Activated CD4-positive, alpha-beta T cell treated with anti-CD3 and anti-CD28 coated beads, Interleukin-2, amount 10 ng/mL, durations not matched to agents 7 days and 5 days (primary cell): ENCODE measurements at places on chromosomes 2 and 18. TPM values are rescaled to one million over a fixed set of nuclear protein-coding genes. Genes with fewer than 3 reads are reported as not detected.

DNA sequence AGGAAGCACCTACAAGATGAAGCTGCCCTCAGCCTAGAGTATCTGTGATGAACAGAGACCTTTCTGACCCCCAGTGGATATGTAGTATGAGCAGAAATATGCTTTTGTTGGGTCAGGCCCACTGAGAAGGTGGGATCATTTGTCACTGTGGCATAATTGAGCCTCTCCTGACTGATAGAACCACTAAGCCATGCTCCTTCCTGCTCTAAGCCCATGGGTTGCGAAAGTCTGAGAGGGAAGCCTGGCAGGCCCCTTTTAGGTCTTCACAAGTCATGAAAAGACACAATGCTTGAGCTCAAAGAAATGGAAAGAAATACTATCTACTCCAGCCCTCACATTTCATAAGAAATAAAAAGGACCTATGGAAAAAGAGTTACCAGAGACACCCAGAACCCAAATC is 127.7 kb downstream of the TNS1 start:
- no peak overlapping the region for H3K27ac ChIP-seq
- no peaks in the 10 kb centered on the region for H3K4me1 ChIP-seq
- peaks cover 2% of the 10 kb centered on the region for H3K27me3 ChIP-seq
- H3K4me3 ChIP-seq: no peak overlapping the region

GRCh38 chr2:19669126-19669525 is 232.7 kb downstream of the TTC32 start:
- peaks cover 20% of the 10 kb centered on the region for H3K27me3 ChIP-seq
- H3K4me3 ChIP-seq: no peak overlapping the region
- no peaks in the 10 kb centered on the region for H3K36me3 ChIP-seq
- no peak overlapping the region for H3K27ac ChIP-seq
- DNase-seq: no peak
- no peaks in the 10 kb centered on the region for H3K4me1 ChIP-seq

- H3K4me3 ChIP-seq: no peak overlapping the region
- no peak for DNase-seq
- peaks cover 4% of the 10 kb centered on the region for H3K27me3 ChIP-seq
- no peak overlapping the region for H3K27ac ChIP-seq
- no peaks in the 10 kb centered on the region for H3K36me3 ChIP-seq
Measured at GRCh38 chr2:232667989-232668583, 29.0 kb upstream of the GIGYF2 start.

DNA sequence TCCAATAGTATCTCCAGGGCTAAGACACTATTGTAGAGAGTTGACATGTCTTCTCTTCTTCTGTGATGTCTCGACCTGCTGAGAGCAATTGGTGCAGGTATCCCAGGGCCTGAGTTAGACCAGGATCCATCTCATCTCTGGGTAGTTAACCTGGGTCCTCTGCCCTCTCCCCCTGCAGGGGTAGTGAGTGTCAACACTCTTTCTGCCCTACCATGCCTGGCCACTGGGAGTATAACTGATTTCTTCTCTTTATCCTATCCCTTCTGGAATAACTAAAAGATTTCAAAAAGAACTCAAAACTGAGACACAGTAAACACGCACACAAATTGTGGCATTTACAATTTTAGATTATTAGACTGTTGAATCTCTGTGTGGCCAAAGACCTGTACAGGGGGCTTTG is 20.8 kb upstream of the SIX3 start:
- H3K36me3 ChIP-seq: no peaks in the 10 kb centered on the region
- H3K4me3 ChIP-seq: no peak overlapping the region
- peaks cover 65% of the 10 kb centered on the region for H3K27me3 ChIP-seq
- H3K27ac ChIP-seq: no peak overlapping the region
- H3K4me1 ChIP-seq: no peaks in the 10 kb centered on the region

DNA sequence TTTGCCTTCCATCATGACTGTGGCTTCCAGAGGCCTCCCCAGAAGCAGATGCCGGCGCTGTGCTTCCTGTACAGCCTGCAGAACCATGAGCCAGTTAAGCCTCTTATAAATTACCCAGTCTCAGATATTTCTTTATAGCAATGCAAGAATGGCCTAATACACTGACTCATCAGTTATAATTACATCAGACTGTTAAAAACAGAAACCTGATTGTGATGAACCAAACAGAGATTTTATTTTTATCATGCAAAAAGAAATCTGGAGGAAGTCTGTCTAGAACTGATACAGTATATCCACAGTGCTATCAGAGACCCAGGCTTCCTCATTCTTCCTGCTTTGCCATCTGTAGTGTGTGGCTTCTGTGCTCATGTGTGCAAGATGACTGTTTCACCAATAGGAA is 93.4 kb upstream of the MEX3C start:
- no peak overlapping the region for H3K27ac ChIP-seq
- H3K27me3 ChIP-seq: no peaks in the 10 kb centered on the region
- no peak for DNase-seq
- H3K36me3 ChIP-seq: no peaks in the 10 kb centered on the region

DNA sequence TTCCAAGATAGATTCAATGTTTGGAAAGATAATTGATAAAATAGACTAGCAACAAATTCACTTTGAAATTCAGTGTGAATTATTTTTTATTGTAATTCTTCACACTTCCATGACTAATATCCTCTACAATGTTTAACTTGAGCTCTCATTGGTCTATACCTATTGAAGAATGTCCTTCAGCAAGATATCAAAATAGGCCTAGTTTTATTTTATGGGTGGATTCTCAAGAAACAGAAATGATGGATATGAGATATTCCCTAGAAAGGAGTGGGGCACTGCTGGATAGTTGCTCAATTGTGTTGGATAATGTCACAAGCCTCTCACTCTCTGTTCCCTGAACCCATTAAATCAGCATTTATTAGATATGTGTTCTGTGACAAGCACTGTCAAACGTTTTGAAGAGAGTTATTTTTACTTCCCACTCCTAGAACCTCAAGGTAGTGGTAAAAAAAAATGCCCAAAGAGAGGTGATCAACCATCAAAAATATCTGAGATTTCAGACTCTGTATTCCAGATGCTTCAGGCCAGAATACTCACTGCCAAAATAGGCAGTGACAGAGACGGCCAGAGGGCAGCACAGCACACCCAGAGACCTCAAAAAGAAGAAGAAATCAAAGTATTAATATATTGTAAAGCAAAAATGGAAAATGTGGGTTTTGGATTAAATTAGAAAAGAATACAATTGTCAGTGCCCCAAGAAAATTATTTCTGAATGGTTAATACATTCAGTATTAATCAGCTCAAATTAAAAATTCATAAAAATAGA is 87.5 kb downstream of the TRIB2 start:
- no peaks in the 10 kb centered on the region for H3K36me3 ChIP-seq
- DNase-seq: no peak

- H3K4me3 ChIP-seq: no peak overlapping the region
- peaks cover 3% of the 10 kb centered on the region for H3K27me3 ChIP-seq
- DNase-seq: no peak
- no peaks in the 10 kb centered on the region for H3K4me1 ChIP-seq
Measured at GRCh38 chr2:98383166-98383565, 36.9 kb downstream of the CNGA3 start.

DNA sequence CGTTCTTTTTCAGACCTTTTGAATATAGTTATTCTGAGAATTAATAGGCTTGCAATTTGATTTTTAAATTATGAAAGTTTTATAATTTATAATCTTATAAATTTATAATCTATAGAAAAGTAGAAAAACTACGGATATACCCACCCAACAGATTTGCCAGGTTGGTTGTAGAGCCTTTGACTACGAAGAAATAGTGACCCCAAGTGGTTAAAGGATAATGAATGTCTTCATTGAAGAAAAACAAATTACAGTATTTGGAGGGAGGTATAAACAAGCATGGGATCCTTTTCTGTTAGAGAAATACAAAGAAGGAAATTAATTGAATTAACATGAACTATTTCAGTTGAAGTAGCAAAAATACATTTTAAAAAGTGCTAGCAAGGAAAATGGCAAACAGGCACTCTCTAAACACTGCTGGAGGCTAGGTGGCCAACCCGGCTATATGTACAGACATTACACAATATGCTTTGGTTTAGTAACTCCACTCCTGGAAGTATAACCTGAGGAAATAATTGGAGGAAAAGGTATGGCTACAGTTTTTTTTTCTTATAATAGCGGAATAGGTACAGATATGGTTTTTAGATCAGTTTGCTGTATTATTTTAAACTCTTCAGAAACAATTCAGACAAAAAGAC is 110.9 kb downstream of the MIB1 start:
- H3K27me3 ChIP-seq: no peaks in the 10 kb centered on the region
- H3K27ac ChIP-seq: no peak overlapping the region
- H3K4me3 ChIP-seq: no peak overlapping the region
- no peak for DNase-seq

ANKRD62 gene
- not detected for total RNA-seq

DNER gene
- not detected for total RNA-seq

GKN2 gene
- not detected for total RNA-seq

FBXO36 gene
- 1.1 TPM for total RNA-seq

SPATA3 gene
- total RNA-seq: 0.71 TPM
